ENCODE measurements at places on chromosomes 4 and X. TPM values are rescaled to one million over a fixed set of nuclear protein-coding genes. Genes with fewer than 3 reads are reported as not detected.

AFP gene
- 0.68 TPM for total RNA-seq

DNA sequence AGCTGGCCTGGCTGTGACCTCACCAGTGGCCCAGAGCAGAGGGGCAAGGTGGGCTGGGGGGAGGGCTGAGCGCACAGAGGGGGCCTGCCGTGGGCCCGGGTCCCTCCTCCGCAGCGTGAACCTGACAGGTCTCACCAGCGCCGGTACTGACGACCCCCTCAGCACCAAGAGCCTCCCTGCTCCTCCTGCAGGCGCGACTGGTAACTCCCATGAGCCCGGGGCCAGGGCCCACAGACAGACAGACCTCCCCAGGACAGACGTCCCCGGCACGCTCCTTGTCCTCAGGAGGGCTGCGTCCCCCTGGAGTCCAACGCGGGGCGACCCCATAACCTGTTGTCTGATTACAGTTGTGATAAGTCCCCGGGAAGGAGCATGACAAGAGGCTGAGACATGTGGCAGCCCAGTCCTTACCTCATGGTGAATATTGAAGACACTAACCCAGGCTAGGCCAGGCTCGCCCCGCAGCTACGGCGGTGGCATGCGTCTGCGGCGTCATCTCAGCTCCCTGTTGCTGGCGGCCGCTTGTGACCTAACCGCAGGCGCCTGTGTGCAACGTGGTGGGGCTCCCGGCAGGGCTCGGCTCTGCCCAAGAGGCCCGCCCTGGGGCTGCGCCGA, 8.5 kb downstream of the AKAP17A start:
- DNase-seq: no peak

GRCh38 chr4:38184404-38184803, 224.2 kb downstream of the PTTG2 start:
- no peak for DNase-seq

ARSJ gene
- 0.13 TPM for total RNA-seq

- DNase-seq: no peak
Observed at GRCh38 chrX:39955625-39956024, 142.1 kb downstream of the BCOR start.

DNA sequence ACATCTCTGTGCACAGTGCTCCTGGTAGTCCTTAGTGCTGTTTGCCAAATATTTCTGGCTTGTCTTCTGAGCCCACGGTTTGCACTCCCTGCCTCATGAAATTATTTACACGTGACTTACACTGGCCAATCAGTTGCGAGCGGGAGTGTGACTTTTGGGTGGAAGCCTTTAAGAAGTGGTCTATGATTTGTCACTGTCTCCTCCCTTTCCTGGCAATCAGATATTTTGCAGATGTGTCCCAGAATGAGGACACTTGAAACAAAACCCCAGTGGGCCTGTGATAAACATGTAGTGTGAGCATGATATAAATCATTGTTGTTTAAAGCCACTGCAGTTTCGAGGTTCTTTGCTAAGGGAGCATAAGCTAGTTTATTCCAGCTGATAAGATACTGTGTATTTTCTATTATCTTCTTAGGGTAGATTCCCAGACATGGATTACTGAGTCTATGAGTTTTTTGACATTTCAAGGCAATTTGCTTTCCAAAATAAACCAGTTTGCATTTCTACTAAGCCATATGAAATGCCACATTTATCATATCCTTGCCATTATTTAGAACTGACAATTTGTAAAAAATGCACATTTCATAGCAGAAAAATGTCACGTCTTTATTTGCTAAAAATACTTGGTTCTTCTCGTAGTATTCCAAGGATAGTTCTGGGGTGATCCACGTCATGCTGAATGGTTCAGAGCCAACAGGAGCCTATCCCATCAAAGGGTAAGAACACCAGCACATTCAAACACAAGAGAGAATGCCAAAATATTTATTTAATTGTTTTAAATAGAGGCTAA, 12.0 kb downstream of the BST1 start:
- DNase-seq: no peak

DNA sequence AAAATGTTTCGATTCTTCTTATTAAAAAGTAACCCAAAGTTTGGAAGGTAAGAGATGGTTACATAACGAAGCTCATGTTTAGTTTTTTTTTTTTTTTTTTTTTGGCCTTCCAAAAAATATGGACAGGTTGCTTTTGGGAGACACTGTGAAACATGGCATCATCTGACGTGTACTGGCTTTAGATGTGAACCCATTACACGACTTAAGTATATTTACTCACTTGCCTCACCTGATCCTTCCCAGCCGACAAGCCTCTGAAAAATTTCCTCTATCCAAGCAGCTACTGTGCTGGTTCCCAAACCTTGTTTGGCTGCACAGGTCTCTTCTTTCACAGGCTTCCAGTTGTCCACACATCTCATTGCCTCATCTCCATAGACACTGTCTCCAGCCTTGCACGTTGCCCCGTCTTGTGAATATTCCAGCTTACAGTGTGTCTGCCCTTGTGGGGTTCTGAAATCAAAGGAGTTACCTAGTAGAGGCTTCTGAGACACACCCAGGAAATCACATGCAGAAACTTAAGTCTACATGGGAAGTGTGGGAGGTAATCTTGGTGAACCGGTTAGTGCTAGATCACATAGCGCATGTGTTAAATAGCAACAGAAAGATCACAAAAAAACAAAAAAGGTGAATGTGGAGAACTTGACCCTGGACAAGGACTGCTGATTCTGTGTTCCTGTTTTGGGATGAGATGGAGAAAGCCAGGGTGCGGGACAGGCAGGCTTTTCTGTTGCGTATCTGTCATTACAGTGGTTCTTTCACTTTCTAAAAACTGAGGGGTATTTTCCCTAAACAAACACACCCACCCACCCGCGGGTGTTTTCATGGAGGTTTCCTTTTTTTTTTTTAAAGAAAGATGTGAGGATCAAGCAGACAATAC, 328.6 kb downstream of the ARHGAP10 start:
- no peak for DNase-seq

GRCh38 chr4:176726803-176727202, 65.9 kb downstream of the VEGFC start:
- DNase-seq: no peak

COL4A6 gene
- not detected for total RNA-seq

UVSSA gene
- total RNA-seq: 17.2 TPM

JCHAIN gene
- total RNA-seq: 0.58 TPM

All from activated T-cell treated with anti-CD3 and anti-CD28 coated beads, Interleukin-2, amount 50 U/mL, for 4 hours (primary cell).